ENCODE measurements at places on chromosomes 2 and 18. TPM values are rescaled to one million over a fixed set of nuclear protein-coding genes. Genes with fewer than 3 reads are reported as not detected.

Gene FBLN7
- 1.4 TPM for polyA plus RNA-seq

Gene ENOSF1
- polyA plus RNA-seq: 13.2 TPM

Gene PKDCC
- 0.78 TPM for polyA plus RNA-seq

Gene GALR1
- polyA plus RNA-seq: not detected

DNA sequence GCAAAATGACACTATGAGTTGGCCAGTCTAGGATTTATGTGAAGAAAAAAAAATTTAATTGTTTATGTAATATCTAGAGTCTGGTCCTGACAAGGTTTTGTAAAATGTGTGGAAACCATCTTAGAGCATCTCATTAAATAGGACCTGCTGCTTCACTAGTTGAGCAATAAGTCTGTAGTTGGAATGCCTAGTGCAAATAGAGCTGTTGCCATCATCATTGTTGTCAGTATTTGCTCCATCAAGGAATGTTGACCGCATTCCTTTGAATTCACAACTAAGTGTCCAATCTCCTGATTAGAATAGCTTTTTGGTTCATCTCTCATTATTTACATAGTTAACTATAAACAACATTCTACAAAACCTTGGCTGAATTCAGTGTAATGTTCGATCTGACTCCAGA lies 32.2 kb upstream of the RPE start:
- no peak overlapping the region for H3K27ac ChIP-seq
- H3K36me3 ChIP-seq: no peaks in the 10 kb centered on the region
- H3K4me1 ChIP-seq: no peaks in the 10 kb centered on the region

DNA sequence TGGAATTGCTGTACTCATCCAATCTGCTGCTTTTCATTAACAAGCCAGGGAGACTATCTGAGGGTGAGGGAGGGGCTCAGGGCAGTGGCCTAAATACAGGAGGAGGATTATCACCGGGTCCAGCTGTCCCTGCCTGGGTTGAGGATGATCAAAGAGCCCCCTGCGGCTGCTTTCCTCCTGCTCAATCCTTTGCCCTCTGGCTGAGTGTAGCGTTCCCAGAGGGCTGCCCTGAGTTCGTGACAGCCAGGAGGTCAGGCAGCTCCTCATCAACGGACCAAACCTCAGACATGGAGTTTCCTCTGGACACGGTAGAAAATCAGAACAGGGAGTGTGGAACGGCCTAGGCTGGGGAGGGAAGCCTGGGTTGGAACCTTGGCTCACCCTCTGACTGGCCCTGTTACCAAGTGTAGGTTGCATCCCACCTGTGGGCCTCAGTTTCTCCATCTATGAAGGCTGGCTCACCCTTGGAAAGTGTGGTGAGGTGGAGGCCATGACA lies 23.5 kb downstream of the CIB4 start:
- no peaks in the 10 kb centered on the region for H3K4me1 ChIP-seq
- no peak overlapping the region for H3K4me3 ChIP-seq
- no peak overlapping the region for H3K27ac ChIP-seq
- H3K27me3 ChIP-seq: no peaks in the 10 kb centered on the region

DNA sequence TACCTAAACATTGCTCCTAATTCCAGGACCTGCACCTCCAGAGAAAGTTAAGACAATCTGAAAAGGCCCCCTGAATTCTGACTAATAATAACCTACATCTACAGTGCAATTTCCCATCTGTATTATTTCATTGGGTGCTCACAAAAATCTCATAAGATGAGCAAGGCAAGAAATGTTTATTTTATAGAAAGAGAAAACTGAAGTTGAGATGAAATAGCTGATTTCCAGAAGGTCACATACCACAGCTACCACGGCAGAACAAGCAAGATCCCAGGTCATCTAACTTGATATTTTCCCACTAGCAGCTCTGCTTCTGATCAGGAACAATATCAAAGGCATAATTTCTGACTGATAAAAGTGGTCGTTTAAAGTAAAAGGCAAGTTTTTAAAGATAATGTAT lies 105.8 kb upstream of the COL5A2 start:
- H3K4me3 ChIP-seq: no peak overlapping the region
- H3K27ac ChIP-seq: no peak overlapping the region

DNA sequence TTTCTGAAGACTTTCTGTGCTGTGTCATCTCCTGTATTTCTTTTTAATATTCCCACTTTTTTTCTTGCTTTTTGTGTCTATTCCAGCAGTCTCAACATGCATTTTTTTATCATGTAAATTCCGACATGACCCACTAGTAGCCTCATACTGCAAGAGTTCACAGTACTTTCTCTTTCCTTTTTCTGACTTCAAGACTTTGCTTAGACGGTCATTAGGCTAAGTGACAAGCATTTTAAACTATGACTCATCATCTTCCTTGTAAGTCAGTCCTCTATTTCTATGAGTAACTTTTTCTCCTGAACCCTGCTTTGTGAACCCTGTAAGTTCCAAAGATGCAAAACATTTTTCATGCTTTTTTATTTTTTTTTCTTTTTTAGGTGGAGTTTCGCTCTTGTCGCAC lies 381.2 kb downstream of the TXNL1 start:
- no peak for DNase-seq
- H3K4me3 ChIP-seq: no peak overlapping the region
- H3K4me1 ChIP-seq: no peaks in the 10 kb centered on the region
- no peaks in the 10 kb centered on the region for H3K27me3 ChIP-seq
- no peaks in the 10 kb centered on the region for H3K36me3 ChIP-seq

Gene FAM237A
- not detected for polyA plus RNA-seq

Gene UGT1A3
- not detected for polyA plus RNA-seq

GRCh38 chr2:15923597-15923996 lies 16.8 kb upstream of the MYCN start:
- no peak overlapping the region for H3K27ac ChIP-seq
- no peaks in the 10 kb centered on the region for H3K36me3 ChIP-seq
- no peak for DNase-seq
- H3K4me1 ChIP-seq: no peaks in the 10 kb centered on the region
- H3K27me3 ChIP-seq: no peaks in the 10 kb centered on the region

GRCh38 chr2:109200616-109201464 lies 71.8 kb downstream of the SH3RF3 start:
- no peak for DNase-seq
- H3K36me3 ChIP-seq: no peaks in the 10 kb centered on the region
- no peaks in the 10 kb centered on the region for H3K27me3 ChIP-seq
- H3K4me3 ChIP-seq: no peak overlapping the region

DNA sequence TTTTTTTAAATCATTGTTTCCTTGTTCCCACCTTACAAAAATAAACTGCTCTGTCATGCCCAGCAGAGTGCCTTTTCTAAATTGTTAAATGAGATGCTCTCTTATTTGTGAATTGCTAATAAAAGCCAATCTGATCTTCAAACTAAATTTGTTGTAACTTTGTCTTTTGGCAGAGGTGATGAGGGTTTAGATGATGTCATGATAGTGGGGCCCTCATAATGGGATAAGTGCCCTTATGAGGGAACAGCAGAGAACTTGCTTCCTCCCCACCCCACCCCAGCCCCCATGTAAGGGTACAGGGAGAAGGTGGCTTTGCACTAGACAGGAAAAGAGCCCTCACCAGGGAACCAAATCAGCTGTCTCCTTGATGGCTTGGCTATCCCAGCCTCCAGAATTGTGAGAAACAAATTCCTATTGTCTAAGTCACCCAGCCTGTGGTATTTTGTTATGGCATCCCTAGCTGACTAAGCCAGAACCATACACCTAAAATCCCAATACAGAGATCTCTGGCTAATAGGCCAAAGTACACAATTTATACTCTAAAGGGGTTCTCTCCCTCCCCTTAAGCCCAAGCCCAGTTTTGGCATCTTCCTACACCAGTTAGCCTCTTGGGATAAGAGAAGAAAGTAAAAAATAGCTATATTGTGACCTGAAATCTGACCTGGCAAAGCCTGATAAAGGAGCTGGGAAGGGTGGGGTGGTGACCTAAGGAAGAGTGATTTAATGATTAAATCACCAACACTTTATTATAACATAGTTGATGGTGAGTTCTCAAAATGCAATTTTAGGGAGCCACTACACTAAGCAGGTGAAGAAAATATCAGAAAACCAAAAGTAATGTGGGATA lies 40.3 kb upstream of the HNRNPA3 start:
- DNase-seq: no peak
- no peaks in the 10 kb centered on the region for H3K36me3 ChIP-seq
- H3K4me3 ChIP-seq: no peak overlapping the region
- no peak overlapping the region for H3K27ac ChIP-seq
- no peaks in the 10 kb centered on the region for H3K27me3 ChIP-seq
- H3K4me1 ChIP-seq: no peaks in the 10 kb centered on the region

- no peaks in the 10 kb centered on the region for H3K4me1 ChIP-seq
- H3K27ac ChIP-seq: no peak overlapping the region
- no peaks in the 10 kb centered on the region for H3K27me3 ChIP-seq
- H3K4me3 ChIP-seq: no peak overlapping the region
- peaks cover 24% of the 10 kb centered on the region for H3K36me3 ChIP-seq
- DNase-seq: no peak
These were observed 40.4 kb downstream of the EPG5 start for GRCh38 chr18:45926691-45927090.

DNA sequence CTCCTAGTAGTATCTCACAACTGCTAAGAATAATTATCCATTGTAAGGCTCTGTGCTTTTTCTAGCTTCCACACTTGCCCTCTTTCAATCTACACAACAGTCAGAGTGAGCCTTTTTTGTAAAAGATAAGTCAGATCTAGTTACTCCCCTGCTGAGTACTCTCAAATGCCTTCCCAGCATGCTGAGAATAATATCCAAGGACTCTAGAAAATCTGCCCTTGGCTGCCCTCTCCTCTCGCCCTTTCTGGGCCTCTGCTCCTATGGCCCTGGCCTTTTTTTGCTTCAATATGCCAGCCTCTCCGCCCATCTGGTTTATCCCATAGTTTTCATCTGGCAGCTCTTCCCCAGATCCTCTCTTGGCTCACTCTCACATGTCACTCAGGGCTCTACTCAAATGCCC lies 455.9 kb upstream of the UBE2E3 start:
- H3K27ac ChIP-seq: no peak overlapping the region
- H3K36me3 ChIP-seq: no peaks in the 10 kb centered on the region
- DNase-seq: no peak

Gene FAM228B
- polyA plus RNA-seq: 9.2 TPM

DNA sequence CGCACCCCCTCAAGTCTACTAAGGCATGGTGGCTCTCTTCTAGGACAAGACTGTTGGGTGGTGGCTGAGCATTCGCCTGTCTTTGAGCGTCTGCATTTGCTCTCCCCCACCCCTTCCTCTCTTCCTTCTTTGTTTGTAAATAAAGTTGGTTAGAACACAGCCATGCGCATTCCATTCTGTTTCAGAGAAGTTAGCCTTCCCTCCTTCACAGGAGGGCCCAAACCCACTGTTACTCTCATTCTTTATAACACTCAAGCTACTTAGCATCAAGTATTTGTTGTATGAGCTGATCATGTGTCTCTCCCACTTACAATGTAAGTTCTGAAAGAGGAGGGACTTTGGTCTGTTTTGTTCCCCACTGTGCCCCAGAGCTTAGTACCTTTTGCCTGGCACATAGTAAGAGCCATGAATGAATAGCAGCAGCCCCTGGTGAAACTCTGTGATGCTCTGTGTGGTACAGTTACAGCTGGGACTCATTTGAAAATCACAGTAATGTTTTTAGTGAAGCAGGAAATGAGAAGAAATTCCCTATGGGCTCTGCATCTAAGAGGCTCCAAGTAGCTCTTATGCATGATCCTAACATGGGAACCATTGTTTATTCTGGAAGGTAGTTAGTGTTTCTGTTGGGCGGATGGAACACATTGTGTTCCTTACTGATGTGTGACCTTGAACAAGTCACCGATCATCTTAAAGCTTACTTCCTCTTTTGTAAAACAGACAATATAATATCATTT lies 7.7 kb downstream of the MGAT5 start:
- H3K4me1 ChIP-seq: peaks cover 66% of the 10 kb centered on the region
- DNase-seq: no peak
- H3K4me3 ChIP-seq: no peak overlapping the region
- no peaks in the 10 kb centered on the region for H3K36me3 ChIP-seq
- no peaks in the 10 kb centered on the region for H3K27me3 ChIP-seq

DNA sequence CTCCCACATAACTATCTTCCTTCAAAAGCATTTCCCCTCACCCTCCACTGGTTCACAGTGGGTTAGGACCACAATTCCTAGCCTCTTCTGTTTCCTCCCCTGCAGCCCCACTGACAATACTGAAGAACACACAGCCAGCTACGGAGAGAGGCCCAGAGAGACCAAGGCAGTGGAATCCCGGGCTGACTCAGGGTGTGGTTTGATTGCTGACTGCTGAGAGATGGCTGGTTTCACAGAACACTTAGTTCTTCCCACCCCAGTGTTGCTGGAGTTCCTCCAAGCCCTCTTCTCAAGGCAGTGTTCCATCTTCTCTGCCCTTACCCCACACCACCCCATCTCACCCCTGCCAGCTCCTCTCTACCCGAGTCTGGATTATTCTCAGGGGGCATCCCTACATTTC lies 43.3 kb upstream of the ZFP36L2 start:
- no peaks in the 10 kb centered on the region for H3K36me3 ChIP-seq
- no peaks in the 10 kb centered on the region for H3K4me1 ChIP-seq
- DNase-seq: no peak
- H3K4me3 ChIP-seq: no peak overlapping the region

DNA sequence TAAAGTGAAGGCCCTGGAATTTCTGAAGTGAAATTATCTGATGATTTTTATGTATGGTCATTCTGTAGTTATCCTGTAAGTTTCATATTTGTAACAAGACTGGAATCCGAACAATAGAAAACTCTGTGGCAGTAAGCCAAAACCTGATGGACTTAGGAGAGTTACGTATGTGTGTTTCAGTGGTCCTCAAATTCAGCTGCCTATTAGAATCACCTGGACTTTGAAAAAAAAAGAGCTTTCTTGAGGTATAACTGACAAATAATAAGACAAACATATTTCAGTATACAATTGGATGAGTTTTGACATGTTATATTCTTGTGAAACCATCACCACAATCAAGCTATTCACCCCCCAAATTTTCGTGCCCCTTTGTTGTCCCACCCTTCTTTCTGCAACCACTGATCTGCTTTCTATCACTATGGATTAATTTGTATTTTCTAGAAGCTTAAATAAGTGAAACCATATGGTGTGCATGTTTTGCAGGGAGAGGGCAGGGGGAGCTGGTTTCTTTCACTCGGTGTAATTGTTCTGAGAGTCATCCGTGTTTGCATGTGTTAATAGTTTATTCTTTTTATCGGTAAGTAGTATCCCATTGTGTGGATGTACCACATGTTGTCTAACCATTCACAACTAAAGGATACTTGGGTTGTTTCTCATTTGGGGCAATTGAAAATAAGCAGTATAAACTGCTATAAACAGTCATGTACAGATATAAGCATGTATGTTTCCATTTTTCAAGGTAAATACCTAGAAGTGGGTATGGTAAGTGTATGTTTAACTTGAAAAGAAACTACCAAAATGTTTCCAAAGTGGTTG lies 50.2 kb upstream of the EML4 start:
- H3K4me3 ChIP-seq: no peak overlapping the region
- no peak overlapping the region for H3K27ac ChIP-seq
- no peak for DNase-seq
- no peaks in the 10 kb centered on the region for H3K36me3 ChIP-seq

GRCh38 chr18:54958704-54959625 lies at the start of gene CCDC68:
TSS of gene CCDC68 (minus strand) at chr18:54959461. CDS start at chr18:54942791, 16,670 bp downstream.
- H3K4me3 ChIP-seq: no peak within 1 kb of the TSS
- no peaks in the 10 kb centered on the region for H3K4me1 ChIP-seq
- H3K27ac ChIP-seq: no peak within 1 kb of the TSS
- H3K27me3 ChIP-seq: peaks cover 5% of the 10 kb centered on the region
